ENCODE measurements at places on chromosomes 6 and 20.

DNA sequence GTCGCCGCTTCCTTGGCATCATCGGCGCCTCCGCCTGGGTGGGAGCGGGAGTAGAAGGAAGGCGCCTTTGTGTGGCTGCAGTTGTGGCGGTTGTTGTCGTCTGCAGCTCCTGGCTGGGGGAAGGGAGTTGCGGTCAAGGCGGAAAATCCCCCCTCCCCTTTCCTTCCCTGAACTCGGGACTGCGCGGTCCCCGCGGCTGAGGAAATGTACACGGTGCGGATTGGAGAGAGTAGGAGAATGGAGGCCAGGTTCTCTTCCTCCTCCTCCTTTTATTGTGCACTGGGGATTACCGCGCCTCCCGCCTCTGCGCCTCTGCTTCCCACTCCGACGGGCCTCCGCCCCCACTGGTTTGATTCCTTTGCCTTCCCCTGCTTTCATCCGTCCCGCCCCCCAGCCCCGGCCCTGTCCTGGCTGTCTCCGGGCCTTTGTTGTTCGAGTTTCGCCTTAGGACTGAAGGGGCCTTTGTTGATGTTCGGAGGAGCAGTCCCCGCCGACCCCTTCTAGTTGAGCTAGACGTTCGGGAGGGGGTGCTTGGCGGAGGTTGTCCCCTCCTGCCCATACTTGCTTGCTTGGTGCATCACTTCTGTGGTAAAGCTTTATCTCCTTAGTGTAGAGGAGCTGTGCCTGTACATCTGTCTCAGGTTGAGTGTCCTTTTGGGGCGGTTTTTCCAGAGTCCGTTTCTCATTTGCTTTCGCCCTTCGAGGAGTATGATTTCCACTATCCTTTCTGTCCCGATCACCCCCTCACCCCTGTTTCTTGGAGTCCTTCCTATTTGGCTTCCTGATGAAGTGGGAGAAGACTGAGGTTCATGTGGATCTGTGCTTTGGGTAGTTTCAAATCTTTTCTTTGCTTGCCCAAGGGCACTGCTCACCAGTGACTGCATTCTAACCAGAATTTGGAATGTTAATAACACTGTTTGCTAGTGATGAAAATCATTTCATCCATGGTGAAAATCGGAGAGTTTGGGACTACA is 764 bp downstream of the ZNF292 start:
- DNase-seq = no peak

DNA sequence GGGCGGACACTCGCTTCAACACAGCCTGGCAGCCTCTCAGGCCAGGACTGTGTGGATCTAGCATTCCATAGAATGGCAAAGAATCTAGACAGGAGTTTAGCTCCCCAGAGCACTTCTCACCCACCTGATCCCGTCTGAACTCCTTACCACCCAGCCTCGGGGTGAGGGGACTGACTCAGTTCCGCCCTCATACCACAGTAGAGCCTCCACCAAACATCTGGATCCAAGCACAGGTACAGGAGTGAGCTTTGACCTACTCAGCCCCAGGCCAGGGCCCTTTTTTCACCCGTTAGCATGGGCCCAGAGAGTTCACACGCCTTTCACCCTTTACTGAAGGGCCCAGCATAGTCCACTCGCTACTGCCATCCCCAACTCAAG is 715 bp downstream of the PSMF1 start:
- DNase-seq = no peak

- no peak for DNase-seq
Observed at GRCh38 chr6:89483111-89483720, 50.3 kb downstream of the ANKRD6 start.

GRCh38 chr6:157145656-157146285 is 177.5 kb downstream of the TMEM242 start:
- no peak for DNase-seq

DNA sequence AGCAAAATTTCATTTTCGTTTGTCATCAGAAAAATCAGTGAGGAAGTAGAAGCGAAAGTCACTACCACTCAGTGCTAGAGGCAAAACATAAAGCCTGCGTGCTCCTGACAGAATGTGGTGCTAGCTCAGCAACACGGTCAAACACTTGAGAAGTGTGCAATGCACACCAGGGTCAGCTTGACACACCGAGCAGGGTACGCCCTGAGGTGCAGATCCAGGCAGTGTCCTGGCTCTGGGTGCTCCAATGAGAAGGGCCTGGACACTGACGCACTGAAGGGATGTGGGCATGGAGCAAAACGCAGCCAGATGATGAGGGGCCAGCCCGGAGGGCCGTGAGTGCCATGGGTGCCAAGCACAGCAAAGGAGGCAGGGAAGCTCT is 5.9 kb downstream of the RNASET2 start:
- no peak for DNase-seq

Measured in NCI-H187 (cell line).